ENCODE measurements at places on chromosomes 6 and 20.
A peak's percentile ranks its signal among the peaks of the same experiment; 100 is the strongest.

DNA sequence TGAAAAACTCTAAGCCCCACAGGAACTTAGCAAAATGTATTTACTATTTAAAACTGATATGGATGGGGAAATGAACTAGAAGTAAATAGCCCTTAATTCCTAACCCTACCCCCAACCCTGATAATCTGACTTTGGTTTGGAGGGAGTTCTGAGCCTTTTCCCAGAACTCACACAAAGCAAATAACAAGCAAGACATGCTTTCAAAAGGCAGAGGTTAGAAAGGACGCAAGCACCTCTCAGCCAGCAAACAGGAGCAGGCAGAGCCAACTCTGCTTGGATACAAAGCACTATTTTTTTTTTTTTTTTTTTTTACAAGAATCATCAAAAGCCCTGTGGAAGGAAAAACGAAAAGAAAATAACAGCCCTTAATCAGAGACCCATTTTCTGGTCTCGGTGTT is 58.7 kb downstream of the SLC22A23 start:
- no peak for DNase-seq

GRCh38 chr6:30272032-30272431 is 54.7 kb upstream of the TRIM39 start:
- no peak for DNase-seq

DNA sequence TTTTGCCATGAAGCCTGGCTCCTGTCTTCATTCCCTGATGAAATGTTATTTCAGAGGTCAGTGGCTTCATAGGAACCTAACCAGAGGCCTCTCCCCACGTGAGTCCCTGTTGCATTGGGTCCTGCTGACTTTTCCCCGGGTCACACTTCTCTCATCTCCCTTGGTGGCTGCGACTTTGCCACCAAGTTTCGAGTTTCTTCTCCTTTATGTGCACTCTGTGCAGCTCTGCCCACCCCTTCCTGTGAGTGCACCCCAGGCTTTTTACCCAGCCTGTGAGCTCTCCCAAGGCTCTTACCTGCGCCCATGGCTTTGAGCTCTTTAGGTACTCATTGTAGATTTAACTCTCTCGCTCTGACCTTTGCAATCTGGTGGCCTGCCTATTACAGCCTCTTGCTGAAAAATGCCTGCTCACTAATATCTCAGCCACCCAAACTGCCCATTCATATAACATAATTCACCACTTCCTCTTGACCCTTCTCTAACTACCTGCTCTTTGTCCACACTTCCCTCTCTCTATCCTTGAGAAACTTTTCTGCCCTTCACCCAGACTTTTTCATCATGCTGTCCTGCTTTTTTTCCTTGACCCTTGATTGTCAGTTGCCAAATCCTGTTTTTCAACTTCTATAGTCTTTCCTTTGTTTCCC is 105.9 kb downstream of the SASH1 start:
- no peak for DNase-seq

- DNase-seq = no peak
Measured at GRCh38 chr6:47149554-47149953, 107.4 kb upstream of the ADGRF1 start.

GRCh38 chr6:157274471-157275226 is 48.7 kb downstream of the TMEM242 start:
- peak; percentile 76 for DNase-seq

Data from CD4-positive, alpha-beta T cell (primary cell).